ENCODE measurements at places on chromosomes 6 and 20.
A peak's percentile ranks its signal among the peaks of the same experiment; 100 is the strongest.

- no peak for DNase-seq
Measured at GRCh38 chr20:49316704-49317103, 38.8 kb upstream of the ZNFX1 start.

DNA sequence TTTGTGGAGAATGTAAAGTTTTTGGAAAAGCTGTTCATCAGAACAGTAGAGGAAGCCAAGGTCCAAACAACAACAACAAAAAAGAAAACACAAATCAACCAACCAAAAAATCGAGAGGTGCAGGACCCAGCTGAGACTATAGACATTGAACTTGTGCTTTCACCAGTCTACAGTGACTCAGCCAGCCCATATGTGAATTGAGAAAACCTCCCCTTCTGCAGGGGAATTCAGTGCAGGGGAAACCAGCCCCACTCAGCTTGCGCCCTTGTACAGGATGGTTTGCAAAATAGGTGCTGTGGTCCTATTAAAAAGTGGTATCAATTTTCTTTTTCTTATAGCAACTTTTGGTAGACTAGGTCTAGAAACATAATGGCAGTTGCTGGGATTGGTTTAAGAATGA, 21.3 kb downstream of the MLIP start:
- DNase-seq = no peak

DNA sequence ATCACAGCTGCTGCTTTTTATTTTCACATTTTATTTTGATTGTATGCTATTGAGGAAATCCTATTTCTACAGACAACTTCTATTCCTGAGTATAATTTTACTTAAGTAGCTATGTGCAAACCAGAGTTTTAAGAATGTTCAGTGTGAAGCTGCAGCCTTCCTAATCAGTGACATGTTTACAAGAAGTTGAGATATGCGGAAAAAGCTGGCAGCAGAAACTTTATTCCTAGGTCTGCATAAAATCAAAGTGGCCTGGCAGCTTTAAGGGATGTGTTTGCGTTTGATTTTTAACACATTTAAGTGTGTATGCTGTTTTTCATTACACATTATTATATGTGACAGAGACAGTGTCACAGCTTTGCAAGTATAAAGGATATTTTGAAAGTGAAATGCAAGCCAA, 26.3 kb downstream of the MAPK14 start:
- DNase-seq = no peak

GRCh38 chr20:20992686-20993360, 113.3 kb downstream of the LINC00237 start:
- no peak for DNase-seq

DNA sequence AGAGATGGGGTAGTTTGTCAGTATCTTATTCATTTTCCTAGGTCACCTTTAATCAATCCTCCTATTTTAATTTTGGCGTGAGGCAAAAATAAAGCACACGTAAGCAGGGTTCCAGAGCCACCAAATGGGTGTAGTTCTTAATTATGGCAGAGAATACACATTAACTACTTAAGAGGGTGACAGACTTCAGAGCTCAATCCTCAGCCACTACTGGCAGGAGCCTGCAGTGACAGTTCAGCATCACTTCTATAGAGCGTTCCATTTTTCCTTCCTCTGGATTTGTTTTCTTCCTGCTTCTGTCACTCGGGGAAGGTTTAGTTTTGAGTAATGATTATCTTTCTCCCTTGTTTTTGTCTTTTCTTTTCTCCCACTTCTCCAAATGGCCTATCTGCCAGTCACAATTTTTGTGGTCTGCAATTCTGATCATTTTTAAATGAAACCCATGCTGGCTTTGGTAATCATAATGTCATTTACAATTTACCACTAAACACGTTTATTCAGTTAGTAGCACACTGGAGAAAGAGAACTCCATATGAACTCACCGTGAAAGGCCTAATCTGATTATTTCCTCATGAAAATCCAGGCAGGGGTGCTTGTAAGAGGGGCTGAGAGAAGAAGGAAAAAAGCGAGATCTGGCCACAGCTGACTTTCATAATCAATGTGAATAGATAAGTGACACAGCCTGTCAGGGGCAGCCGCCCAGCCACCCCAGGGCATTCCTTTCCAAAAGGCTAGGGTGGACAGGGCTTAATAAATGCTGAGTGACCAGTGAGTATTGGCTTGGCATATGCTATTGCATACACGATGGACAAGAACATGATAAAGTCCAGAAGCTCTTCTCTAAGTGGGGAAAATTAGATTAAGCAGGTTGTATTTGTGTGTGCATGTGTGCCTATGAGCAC, 412.1 kb downstream of the PKHD1 start:
- DNase-seq = no peak

DNA sequence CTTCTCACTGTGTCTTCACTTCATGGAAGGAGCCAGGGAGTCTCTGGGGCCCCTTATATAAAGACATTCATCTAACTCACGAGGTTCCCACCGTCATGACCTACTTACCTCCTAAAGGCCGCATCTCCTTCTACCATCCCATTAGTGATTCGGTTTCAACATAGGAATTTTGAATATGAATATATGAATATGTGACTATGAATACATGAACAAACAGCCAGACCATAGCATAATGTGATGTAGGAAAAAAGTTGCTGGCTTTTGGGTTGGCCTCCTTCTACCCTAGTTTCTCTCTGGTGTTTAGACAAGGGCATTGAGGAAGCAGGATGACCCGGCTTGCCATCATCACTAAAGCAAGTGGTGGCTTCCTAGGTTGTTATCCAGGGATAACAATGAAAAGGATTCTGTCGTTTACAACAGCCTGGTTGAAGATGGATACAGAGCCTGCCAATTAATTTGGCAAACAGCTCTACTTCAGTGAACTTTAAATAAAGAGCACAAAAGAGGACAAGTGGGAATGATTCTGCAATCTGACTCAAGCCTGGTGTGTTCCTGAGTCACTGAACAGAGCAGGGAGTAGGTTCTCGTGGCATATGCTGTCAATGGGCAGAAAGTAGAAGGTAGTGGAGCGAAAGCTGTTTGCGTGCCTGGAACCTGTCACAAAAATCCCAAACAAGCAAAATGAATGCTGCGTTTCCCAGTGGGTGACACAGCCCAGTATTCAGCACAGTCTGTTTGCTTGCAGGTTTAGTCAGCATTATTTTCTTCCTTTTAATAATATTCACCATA, 44.0 kb upstream of the DOK5 start:
- no peak for DNase-seq

DNA sequence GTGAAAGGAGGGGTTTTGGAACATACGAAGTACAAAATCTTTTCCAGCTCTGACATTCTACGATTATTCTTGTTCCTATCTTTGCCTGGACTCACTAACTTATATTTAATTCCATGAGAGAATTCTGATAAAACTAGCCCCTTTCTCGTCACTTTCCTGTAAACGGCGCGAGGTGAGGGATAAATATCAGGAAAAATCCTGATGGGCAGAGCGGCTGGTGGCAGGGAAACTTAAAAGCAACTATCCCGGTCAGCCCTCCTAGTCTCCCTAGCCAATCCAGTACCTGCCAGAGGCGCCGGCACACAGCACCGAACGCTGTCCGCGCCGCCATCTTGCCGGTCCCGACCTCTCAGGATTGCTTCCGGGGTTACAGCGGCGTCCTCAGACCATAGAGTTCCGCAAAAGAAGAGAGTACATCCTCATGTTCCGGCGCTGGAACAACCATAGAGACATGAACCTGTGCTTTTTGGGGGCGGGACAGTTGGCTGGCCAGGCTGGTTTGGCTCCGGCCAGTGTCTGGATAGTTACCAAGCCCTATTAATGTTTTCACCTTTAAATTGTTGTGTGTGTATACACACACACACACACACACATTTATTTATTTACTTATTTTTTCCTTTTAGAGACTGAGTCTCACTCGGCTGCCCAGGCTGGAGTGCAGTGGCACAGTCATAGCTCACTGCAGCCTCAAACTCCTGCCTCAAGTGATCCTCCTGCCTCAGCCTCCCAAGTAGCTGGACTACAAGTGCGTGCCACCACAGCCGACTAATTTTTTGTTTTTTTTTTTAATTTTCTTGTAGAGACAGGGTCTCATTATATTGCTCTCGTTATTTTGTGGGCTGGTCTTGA, at the start of gene MRPS10:
Gene MRPS10 (minus strand): TSS at position 343 of the 849 bp plus-strand sequence. CDS start 12 bp downstream, at position 331.
- DNase-seq = peak; percentile 95

DNA sequence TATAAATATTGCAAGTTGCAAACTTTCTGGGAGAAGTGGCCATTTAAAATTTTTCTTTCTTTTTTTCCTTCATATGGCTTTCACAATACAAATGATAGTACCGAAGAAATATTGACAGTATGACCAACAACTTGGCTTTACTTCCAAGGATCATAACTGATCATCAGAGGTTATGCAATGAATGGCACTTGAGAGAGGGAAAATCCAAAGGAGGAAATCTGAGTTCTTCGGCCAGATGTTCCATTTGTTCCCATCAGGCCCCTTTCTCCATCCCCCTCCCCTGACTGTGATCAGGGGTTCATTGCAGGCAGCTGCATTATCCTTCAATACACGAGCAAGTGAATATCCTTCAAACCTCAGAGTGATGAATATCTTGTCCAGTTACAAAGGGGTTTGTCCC, 130.0 kb upstream of the UST start:
- no peak for DNase-seq

DNA sequence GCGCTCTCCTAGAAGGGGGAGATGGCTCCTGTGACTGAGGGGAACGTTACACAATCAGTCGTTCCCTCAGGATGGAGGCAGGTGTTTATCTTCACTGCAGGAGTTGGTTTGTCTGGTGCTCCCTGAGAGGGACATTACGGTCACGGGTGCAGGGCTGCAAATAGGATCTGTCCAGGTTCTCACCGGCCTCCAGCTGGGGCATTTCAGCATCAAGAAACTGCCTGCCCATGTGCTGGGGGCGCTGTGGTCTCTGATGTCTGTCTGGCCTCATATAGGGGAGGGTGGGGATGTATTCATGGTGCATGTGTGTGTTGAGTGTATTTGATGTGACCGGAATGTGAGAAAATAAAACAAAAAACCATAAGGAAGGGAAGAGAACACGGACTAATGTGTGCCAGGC, 77.1 kb downstream of the TBC1D7 start:
- DNase-seq = no peak

DNA sequence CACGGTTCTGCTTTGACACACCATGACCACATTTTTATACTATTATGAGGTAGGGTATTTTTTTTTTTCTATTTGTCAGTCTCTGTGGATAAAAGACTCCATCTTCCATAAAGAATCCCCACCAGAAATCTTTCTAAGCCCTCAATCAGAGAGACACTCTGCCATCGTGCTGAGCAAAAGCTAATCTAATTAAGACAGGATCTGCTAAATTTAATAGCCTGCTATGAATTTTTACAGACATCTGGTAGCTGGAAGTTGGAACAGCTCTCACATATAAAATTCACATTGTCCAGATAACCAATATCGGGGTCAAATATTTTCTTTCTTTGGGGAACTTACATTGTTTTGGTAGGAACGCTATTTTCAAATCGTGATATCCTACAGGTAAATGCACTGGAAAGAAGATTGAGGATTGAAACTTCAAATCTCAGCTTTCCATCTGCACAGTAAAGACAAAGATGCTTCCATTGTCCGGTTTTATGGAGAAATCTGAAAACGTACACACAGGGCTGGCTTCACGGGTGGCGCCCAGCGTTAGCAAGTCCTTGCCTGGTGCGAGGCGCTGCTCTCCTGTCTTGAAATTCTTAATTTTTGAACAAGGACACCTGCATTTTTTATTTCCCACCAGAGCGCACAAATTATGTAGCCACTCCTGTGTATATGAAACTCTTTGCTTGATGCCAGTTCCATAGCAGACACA, 573.8 kb upstream of the NOX3 start:
- no peak for DNase-seq

DNA sequence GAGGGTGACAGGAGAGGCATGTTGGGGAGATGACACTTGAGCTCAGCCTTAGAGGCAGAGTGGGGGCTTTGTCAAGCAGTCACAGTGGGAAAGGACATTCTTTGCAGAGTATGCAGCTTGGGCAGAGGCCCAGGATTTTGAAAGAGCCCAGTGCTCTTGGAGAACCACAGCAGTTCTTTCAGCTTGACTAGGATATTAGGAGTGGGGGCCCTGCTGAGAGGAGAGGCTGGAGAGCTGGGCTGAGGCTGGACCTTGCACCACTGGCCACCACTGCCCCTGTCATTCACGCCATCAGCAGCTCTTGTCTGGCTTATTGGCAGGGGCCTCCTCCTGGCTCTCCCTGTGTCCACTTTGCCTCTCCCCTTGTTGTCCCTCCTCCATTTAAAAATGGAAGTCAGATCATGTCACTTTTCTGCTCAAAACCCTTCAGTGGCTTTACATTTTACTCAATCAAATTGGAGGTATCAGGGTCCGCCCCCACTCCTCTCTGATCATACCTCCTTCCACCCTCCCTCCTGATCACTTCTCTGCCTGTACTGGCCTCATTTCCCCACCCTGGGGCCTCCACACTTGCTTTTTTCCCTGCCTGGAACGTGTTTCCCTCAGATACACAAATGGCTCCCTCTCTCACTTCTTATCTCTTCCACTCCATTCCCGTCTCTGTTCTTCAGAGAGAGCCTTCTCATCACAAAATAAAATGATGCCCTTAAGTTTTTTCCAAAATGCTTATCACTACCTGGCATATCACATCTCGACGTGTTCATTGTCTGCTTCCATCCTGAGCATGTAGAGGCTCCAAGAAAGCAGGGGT, 10.5 kb downstream of the MANBAL start:
- no peak for DNase-seq

DNA sequence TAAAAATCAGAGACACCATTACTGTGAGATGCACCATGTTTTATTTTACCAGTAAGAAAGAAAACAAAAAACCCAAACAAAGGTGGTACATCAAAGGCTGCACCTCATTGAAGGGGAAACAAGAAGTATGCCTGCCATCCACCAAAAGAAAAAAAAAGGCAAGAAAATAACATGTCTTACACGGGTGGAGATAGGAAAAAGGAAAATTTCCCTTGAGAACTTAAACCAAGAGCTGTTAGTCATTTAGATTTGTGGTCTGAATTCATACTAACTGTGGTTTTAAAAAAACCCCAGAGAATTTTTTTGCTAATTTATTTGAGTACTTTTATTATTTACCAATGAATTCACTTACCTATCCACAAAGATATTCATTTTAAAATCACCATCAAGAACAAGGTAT, 144.0 kb downstream of the LRRC1 start:
- DNase-seq = no peak

- DNase-seq = no peak
Measured at GRCh38 chr6:13787137-13787536, 27.2 kb downstream of the MCUR1 start.
